ENCODE measurements at places on chromosomes 12 and 14.

DNA sequence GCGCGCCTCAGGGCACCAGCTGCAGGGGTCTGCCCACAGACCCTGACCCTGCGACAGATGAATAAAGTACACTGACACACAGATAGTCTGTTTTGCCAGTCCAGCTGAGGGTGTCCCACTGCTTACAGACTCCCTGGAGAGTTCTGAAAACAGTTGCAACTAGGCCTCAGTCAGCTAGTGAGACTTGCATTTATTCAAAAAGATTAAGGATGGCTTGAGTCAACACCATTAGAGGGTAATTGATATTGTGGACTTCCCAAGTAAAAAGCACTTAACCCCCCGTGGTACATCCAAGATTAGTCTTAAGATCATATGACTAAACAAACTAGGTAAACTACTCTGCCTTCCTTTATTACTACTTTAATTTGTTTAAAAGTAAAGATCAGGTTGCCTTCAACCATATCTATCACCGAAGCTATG lies 11.1 kb upstream of the PSEN1 start:
- DNase-seq: no peak

GRCh38 chr12:1325666-1326065 lies 268.7 kb downstream of the FBXL14 start:
- DNase-seq: no peak

DNA sequence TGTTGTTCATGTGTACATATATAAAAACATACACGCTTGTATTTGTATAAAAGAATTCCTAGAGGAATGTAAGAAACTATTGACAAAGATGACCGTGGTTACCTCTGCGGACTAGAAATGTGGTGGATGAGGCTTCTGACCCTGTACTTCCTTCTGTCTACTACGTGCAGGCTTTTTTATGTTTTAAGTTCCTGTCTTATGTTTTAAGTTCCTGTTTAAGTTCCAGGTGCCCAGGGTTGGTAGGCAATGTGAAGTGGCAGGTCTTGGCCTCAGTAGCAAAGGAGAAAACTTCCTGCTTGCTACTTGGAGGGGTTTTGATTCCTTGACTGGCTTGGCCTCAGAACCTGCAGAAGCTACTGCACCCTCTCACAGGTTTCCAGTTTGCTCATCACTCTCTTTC lies 11.6 kb downstream of the POMT2 start:
- DNase-seq: no peak

DNA sequence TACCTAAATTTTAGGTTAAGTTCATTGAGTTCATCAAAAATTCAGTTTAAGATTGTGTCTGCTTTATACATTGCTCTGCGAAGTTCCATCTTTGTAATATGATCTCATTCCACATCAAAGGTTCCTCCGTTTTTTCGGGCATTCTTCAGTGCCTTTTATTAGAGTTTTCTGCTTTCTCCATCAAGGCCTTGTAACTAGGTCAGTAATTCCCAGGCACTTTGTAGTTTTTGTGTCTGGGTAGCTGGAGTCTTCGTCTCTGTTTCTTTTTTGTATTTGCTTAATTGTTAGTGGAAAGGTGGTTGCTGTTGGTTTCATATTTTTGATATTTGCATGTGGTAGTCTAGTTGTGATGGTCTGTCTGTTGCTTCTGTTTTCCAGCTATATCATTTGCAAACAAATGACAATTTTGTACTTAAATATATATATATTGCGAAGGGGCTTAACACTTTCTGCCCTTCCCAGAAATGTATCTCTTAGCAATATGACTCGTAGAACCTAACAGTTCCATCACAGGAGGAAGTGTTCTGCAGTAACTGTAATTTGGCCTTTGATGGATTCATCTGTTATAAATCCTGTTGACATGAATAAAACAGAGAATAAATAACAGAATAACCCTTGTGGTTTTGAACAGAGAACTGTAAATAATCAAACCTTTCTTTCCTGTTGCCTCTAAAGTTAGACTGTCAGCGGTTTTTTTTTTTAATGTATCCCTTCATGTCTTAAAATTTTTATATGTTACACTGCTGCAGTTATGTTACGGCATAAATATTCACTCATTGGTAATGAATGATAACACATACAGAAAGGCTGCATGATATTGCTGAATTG lies 88.4 kb upstream of the DYNC1H1 start:
- no peak for DNase-seq

DNA sequence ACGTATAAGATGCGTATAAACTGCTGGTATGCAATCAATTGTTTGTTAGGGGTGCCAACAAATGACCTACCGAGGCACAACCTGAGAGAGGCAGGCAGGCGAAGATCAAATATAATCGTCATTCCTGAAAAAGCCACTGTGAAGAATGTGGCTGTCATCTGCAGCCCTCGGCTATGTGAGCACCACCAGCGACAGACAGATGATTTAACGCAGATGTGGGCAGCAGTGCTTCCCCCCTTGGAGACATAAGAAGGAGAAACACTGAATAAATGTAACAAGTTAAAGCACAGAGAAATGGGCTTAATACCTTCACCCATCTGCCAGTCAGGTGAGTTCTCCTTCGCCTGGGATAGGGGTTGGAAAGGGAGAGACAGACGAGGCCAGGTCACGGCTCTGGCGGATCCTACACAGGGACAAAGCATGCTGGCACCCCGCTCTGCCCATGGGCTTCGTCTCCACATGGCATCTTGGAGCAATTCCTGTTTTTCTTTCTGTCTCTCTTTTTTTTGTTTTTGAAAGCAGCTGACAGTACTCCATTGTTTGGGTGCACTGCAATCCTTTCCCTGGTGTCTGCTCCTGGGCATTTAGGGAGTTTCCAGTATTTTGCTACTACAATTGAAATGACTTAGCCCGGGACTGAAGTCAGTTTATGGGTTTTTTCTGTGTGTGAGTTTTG lies 28.1 kb downstream of the TNFAIP2 start:
- DNase-seq: no peak

DNA sequence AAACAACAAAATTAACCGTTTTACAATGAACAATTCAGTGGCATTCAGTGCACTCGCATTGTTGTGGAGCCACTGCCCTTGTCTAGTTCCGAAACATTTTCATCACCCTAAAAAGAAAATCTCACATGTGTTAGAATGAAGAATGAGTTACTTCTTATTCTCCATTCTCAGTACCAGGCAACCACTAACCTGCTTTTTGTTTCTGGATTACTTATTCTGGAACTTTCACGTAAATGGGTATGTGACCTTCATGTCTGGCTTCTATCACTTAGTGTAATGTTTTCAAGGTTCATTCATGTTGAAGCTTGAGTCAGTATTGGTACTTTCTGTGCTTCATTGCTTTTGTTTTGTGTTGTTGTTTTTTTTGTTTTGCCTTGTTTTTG lies 15.6 kb downstream of the RCOR1 start:
- no peak for DNase-seq

DNA sequence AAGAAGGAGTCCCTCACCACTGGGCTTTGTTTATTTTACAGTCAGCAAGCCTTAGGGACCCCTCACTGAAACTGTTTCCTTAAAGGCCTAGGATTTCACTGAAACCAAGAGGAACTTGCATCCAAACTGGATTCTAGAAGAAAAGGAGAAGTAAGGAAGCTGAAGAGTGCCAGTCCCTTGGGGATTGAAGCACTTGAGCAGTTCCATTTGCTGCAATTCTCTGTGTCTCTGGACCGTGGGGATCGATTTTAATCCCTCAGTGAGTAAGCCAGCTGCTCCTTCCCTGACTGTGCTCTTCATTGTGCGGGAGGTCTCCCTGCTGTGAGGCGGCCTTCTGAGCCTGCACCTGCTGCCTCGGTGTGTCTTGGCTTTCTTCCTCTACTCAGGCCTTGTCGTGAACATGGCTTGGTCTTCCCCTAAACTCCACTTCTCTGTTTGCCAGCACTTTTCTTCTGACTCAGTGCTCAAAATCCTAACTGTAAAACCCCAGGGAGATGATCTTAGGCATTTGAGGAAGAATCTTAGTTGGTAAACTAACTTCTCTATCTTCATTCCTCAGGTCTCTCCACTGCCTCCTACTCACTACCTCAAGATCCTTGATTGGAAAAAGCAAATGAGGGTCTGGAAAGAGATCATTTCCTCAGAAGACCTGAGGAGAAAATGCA lies 132.6 kb downstream of the SLC38A6 start:
- no peak for DNase-seq

- no peak for DNase-seq
Observed at GRCh38 chr12:104374806-104375205, 71.3 kb downstream of the EID3 start.

All from right hindlimb (tissue), 1 donor.